Stimulated activated CD8-positive, alpha-beta memory T cell treated with anti-CD3 and anti-CD28 coated beads, Interleukin-7, amount 100 ng/mL, for 1 hour (primary cell): ENCODE measurements at places on chromosomes 4 and X.

GRCh38 chr4:128757712-128758111 is 51.8 kb upstream of the JADE1 start:
- DNase-seq = no peak

- no peak for DNase-seq
Observed at GRCh38 chr4:7391637-7392437, 42.9 kb downstream of the PSAPL1 start.

DNA sequence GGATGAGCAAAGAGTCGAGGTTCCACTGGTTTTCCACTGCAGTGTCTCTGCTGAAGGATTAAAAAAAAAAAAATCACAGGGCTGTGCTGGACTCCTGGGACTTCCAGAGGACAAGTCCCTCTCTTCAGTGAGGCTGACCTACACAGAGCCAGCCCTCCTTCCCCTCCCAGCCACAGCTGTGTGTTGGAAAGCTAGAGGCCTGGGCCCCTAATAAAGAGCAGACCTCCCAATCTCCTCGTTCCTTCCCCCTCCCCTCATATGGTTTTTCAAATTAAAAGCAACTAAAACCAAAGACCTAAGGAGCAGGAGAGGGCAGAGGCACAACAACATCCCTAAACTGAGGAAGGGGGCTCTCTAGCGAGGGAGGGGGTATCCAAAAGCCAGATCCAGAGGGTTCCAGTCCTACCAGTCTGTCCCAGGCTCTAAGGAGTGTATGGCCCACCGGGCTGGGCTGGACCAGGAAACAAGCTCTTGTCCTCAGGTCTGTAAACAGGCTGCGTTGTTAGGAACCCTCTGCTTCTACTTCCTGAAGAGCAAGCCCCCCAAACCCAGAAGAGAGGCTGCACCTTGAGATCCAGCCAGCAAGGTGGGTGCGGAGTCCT is 4.0 kb upstream of the PDGFRA start:
- no peak for DNase-seq

DNA sequence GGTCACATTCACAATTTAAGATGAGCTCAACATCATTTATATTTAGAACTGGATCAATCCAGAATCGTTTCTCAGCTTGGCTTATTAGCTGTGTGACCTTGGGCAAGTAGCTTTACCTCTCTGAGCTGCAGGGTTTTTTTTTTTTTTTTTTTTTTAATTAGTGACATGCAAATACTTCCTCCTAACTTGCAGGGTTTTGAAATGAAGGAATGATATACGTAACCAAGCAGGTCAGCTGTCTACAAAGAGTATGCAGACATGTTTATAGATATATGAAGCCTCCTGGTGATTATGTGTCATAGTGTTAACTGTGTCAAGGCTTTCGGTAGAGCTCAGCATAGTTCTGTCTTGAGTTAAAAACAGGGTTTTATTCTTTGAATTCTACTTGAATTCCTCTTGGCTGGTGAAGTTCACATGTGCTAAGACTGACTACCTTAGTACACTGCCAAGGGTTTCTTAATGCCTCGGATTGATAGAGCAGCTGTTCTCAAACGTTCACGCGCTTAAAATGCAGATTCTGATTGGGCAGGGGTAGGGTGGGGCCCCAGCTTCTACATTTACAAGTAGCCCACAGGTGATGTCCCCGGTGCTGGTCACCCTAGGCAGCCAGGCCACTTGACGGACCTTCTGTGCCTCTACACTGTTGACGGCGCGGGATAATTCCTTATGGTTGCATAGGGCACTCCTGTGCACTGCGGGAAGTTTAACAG is 654 bp upstream of the STS start:
- DNase-seq = no peak

GRCh38 chrX:10102046-10102704 is 54.6 kb upstream of the CLCN4 start:
- DNase-seq = no peak
